Epithelial cell of proximal tubule (primary cell): ENCODE measurements at places on chromosomes 5 and 9.

DNA sequence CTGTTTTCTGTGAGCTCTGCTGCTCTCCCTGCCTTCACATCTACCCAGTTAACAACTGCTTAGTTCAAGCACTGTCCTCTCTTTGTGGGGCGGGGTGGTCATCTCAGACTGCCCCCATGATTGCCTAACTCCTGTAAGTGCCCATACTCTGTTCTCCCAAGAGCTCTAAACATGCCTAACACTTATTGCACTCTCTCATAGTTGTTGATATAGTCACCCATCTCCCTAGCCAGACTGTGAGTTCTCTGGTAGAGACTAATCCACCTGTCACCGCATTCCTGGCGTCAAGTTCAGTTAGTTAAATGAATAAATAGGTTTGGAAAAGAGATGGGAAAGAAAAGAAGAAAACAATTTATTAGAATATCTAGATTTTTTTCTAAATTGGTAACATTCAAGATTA is 18.3 kb upstream of the MUSK start:
- DNase-seq, result no peak

- no peak for DNase-seq
Measured at GRCh38 chr5:150609843-150610584, 30.4 kb upstream of the SYNPO start.

DNA sequence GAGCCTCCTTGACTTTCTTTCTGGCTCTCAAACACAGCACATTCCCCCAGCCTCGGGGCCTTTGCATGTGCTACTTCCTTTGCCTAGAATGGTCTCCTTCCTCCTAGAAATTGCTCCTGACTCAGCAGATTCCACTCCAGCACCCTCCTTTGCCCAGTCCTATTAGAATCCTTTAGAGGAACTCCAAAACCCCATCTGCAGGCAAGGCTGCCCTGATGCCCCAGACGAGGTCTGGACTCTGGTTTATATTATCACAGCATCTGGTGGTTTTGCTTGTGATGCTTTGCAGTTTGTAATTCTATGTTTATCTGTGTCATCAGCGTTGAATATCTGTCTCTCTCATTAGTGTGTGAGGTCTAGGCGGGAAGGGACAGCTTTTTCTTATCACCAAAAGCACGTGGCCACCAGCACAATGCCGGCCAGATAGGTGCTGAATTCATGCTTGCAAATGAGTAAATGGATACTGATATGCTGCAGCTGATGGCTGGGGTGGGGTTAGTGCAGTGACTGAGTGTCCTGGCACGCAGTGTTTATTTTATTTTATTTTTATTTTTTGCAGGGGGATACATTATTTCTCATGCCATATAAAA is 30.0 kb upstream of the ANKH start:
- no peak for DNase-seq

GRCh38 chr5:126595486-126596083 is 566 bp upstream of the ALDH7A1 start:
- DNase-seq, result no peak

GRCh38 chr9:17398350-17398749 is 180.5 kb upstream of the SH3GL2 start:
- no peak for DNase-seq

GRCh38 chr5:9034649-9035048 is 511.2 kb downstream of the SEMA5A start:
- DNase-seq, result no peak

DNA sequence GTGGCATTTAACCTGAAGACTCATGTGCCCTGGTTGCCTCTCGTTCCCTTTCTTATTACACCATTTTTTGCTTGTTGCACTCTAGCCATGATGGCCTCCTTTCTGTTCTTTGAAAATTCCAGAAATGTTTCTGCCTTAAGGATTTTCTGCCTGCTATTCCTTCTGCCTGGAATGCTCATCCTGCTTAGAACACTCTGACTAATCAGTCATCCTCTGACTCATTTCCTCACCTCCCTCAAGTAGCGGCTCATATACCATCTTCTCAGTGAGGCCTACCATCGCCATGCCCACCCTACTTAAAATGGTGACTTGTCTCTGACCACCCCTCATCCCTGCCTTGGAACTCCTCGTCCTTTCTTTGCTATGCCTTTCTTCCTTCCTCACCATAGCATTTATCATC is 68.8 kb downstream of the KIF4B start:
- peak; percentile 55 for DNase-seq

- DNase-seq, result no peak
Measured at GRCh38 chr9:130498298-130498917, 53.6 kb downstream of the ASS1 start.

DNA sequence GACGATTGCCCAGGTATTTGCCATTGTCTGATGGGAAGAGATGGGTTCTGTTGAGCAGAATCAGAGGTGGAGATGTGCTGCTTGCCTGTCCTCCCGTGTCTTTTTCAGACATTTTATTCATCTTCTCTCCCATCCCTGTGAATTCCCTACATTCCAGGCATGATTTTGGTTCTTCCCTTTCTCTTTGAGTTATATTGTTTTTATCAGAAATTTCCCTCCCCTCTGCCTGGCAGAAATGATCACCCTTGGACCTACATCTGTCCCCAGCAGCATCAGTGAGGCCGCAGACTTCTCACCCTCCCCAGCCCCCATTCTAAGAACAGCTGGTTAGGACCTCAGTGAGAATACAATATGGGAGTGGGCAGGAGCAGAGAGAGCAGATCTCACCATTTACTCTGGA is 640.2 kb downstream of the CCDC171 start:
- DNase-seq, result no peak

DNA sequence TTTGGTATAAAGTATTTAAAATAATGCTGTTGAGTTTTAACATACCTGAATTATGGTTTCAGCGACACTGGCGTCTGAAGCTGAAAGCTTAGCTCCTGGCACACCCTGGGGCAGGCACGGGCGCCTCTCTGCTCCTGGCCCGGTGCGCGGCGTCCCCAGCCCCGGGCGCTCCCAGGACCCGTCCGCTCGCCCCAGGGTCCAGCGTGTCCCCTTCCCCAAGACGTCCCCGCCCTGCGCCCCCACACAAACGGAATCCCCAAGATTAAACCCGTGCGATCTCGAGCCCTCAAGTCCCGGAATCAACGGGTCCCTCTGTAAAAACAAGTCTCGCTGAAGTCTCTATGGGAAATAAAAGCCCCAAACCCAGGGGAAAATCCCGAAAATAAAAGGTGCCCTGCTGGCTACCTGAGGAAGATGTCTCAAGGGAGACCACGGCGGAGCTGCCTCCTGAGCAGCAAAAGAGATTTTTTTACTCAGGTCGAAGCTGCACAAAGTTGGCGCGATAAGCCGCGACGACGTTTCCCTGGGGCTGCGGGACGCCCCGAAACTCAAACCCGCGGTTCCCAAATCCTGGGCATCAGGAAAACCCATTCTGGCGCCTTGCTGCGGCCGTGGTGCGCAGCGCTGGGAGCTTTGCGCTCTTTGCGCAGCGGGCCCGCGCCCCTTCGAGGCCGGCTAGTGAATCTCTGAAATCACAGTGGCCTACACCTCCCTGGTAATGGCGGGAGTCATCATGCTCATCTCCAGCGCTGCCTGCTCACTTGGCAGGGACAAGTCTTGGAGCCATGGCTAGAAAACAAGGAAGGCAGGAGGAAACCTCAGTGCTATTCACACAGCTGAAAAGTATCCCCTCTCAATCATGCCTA is 6.3 kb upstream of the IFNA8 start:
- no peak for DNase-seq

- DNase-seq, result no peak
Measured at GRCh38 chr9:113946496-113947115, 70.5 kb downstream of the ZNF618 start.

DNA sequence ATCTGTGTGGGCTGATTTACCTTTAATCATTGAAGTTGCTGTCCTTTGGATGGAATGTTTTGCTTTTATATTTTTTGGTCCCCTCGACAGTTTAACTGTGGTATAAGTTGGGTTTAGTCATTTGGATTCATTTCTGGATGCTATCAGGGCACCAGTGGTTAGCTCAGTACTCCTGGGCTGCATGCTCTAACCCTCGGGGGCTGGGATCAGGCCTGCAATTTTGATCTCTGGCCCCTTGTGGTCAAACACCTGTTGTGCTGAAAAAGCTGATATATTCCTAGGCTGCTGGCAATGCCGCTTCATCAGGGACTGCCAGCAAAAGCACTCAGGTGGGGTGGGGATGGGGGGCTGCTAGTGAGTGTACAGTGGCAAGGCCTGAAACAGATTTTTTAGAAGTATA is 440.4 kb upstream of the RIOK2 start:
- no peak for DNase-seq

GRCh38 chr9:136705564-136705963 is 6.8 kb upstream of the DIPK1B start:
- no peak for DNase-seq

DNA sequence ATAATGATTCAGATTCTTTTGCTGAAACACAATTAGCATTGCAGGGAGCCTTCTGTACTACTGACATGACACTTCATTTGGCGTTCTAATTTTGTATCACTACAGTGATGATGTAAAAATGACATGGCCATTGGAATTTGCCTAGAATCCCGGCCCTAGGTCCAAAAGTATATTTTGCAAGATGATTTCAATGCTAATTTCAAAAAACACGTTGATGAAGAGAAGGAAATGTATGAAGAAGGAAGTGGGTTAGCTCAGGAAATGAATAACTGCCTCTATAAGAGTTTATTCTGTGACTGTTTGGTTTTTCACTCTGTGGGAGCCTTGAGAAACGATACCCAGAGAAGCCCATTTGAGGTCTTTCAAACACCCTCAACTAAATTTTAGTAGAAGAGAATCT is 59.3 kb downstream of the OSTF1 start:
- DNase-seq, result no peak

GRCh38 chr9:114350636-114351401 is 21.1 kb downstream of the ORM2 start:
- no peak for DNase-seq

DNA sequence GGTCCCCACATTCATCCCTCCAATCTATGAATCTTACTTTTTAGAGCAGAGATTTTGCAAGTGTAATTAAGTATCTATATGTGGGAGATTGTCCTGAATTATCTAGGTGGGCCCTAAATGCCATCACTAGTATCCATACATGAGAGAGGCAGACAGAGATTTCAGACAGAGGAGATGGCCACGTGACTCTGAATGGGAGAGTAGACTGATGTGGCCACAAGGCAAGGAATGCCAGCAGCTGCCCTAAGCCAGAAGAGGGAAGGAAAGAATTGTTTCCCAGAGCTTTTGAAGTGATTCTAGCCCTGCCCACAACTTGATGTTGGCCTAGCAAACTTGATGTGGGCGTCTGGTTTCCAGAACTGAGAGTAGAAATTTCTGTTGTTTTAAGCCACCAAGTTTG is 90.1 kb upstream of the PCAT7 start:
- DNase-seq, result no peak

- DNase-seq, result no peak
Measured at GRCh38 chr5:107513337-107514085, 157.2 kb downstream of the EFNA5 start.

- no peak for DNase-seq
Measured at GRCh38 chr5:35213608-35214007, 16.7 kb downstream of the PRLR start.
